ENCODE measurements at places on chromosomes 2 and 18. TPM values are rescaled to one million over a fixed set of nuclear protein-coding genes. Genes with fewer than 3 reads are reported as not detected.

The BOLL gene
- not detected for polyA plus RNA-seq

The FBLN7 gene
- 1.0 TPM for polyA plus RNA-seq

The CYS1 gene
- 0.12 TPM for polyA plus RNA-seq

The PSD4 gene
- 0.55 TPM for polyA plus RNA-seq

DNA sequence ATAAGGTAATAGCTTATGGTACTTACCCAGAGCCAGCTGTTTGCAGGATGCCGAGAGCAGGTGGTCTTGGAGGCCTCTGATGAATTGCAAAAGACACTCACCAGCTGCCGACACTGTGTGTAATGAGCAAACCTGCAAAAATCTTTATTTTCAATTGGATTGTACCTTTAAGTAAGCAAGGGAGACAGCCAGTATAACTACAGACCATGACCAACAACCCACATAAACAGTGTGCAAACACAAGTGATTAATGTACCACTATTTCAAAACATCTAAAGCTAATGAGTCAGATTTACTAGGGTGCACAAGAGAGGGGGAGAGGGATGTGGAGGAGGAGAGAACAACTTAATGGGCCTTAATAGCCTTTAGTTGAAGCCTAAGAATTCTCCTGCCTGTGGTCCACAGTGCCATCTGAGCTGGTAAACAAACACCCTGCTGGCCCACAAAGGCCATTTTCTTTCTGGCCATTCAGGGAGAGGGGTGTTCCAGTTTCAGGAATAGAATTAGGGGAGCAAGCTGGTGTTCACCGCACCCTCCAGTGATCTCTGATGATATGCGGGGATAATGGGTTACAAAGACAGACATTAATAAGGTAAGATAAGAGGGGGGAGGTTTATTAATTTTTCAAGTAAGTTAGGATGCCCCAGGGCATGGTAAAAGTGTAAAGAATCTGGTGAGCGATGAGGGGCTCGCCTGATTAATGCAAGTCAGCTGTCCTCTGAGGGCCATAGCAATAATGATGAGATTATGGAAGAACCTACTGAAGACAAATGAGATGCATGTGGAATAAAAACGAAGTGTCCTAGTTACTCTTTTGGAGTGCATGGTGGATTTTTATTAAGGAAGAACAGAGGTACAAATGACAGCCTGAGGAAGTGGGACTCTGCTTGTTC is 196.4 kb downstream of the HRH4 start:
- DNase-seq: peak; percentile 94

- DNase-seq: peak; percentile 22
Measured at GRCh38 chr2:1550658-1551316, 137.5 kb downstream of the TPO start.

- DNase-seq: no peak
Measured at GRCh38 chr18:7635948-7636347, 68.8 kb downstream of the PTPRM start.

DNA sequence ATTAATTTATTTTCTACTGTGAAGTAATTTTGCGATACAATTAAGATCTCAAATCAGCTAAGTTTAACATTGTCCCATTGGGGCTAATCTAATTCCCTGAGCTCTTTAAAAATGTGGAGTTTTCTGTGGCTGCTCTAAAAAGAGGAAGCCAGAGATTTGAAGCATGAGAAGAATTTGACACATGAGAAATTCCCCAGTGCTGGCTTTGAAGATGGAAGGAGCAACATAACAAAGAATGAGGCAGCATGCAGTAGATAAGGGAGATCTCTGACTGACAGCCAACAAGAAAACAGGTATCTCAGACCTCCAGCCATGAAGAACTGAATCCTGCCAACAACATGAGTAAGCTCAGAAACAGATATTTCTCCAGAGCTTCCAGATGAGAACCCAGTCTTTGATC is 308.4 kb downstream of the ZNF804A start:
- peak; percentile 7 for DNase-seq

DNA sequence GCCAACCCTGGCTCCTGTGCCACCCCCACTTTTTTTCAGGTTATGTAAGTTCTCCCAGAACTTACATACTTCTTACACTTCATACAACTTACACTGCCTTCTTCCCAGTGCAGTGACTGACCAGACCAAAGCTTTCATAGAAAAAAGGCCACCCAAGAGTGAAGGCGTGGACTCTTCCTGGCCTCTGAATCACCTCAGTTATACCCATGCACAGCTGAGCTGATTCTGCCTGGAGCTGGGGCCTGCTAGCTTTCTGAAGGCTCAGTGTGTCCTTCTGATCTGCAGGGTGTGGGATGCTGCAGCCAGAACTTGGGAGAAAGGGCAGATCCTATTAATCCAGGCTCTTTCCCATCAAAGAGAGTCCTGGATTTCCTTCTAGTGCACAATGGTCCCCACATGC is 216.1 kb downstream of the TTC32 start:
- DNase-seq: no peak

DNA sequence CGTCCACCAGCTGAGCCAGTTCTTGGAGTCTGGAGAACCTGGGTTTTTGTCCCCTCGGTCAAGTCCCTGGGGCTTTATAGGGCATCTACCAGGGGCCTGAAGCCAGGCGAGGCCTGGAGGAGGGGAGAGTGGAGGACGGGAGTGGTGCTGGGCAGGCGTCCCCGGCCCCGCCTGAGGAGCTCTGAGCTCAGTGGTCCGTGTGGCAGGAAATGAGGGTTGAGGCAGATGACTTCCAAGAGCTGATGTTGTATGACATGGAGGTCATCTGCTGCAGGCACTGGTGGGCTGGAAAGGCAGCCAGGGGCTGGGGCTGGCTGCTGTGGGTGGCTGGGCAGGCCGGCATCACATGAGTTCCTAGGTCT is 118.5 kb upstream of the HS6ST1 start:
- DNase-seq: no peak

- no peak for DNase-seq
Measured at GRCh38 chr18:34838669-34839068, 128.6 kb downstream of the DTNA start.

DNA sequence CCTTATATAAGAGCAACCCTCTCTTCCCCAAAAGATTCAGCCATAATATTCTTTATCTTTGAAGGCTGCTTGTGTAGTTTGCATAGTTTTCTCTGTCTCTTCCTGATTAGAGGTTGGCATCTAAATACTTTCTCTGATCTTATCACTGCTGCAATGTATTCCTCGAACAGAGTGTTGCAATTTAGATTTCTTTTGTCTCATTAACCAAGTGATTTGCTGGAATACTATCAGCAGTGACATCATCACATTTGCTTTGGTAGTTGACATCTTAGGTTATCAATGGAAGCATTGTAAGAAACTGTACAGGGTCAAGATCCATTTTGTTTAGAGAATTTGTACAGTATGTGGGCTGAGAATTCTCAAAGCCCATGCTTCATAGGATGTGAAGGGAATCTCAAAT is 72.0 kb upstream of the NEUROD1 start:
- DNase-seq: peak; percentile 39

- peak; percentile 58 for DNase-seq
Measured at GRCh38 chr2:183242937-183243336, 118.7 kb downstream of the NUP35 start.

- DNase-seq: no peak
Measured at GRCh38 chr18:55301824-55302166, 286.2 kb downstream of the TCF4 start.

DNA sequence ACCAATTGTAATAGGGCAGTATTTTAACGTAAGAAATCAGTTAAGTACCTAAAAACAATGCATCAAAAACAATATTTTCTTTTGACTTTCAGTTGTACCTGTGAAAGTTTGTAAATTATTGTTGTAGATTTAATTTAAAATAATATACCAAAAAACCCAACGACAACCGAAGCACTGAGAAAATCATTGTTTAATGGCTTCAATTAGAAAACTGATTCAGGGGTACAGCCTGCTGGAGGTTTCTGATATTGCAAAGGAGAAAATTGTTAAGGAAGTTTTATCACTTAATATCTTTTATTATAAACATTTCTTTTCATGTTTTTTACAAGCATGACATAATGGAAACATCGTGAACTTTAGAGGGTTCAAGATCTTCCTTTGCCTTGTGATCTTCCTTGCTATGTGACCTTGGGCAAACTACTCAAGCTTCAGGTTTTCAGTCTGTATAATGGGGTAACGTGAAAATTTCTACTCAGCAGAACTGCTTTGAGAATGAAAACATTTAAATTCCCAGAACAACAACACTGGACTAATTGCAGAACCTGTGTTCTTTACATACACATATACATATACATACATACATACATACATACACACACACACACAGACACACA is 76.3 kb upstream of the GLS start:
- DNase-seq: peak; percentile 49

- no peak for DNase-seq
Measured at GRCh38 chr2:96109931-96110511, 6.3 kb downstream of the ADRA2B start.

- DNase-seq: no peak
Measured at GRCh38 chr2:219475278-219475677, 23.4 kb upstream of the GMPPA start.

GRCh38 chr2:85114586-85115330 is 18.4 kb upstream of the TCF7L1 start:
- no peak for DNase-seq

All from IMR-90 (cell line).